ENCODE measurements at places on chromosomes 3 and 15.
A peak's percentile ranks its signal among the peaks of the same experiment; 100 is the strongest.

DNA sequence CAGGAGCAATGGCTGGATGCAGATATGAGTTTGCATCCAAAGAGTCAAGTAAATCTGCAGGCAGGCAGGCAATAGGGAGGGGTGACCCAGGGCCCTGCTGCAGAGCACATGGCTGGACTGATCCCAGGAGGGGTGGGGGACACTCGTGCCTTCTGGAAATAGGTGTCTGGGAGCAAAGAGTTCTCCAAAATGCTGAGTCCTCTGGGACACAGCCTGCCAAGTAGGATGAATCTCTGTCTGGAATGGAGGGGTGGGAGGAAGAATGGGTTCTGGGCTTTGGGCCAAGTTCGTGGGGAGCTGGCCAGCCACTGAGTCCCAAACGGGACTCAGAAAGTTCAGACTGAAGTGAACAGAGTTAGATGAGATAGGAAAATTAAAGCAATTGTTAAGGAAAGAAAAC is 214.5 kb downstream of the MTHFS start:
- DNase-seq: no peak

DNA sequence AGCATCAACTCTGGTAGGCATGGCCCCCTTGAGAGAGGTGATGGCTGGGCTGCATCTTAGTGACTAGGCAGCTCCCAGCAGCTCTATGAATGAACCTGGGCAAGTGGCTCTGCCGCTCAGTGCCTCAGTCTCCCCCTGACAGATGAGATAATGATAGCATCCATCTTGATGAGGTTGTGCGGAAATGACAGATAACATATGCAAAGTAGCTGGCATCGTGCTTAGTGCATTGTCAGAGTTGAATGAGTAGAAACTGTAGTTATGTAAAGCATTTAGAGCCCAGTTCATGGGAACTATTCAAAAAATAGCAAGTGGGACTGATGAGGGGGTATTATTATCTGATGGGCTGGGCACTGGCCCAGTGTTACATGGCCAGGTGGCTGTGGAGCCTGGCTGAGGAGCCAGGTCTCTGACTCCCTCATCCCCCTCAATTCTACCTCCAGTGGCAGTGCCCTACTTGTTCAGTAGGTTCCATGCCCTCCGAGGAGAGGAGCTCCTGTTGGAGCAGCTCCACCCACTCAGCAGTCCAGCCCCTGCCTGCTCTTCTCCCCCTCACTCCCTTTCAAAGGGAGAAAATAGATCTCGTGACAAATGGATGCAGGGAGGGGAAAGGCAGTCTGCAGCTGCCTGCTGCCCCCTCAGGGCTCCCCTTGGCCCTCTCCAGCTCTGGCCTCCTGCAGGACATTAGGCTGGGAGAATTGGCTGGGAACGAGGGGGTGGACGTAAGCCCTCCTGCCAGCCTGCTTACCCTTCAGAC is 6.6 kb downstream of the PRKCD start:
- DNase-seq: no peak

- DNase-seq: peak; percentile 83
These were observed at the start of gene FAM98B for GRCh38 chr15:38453971-38454695. FAM98B (plus strand) TSS chr15:38454127; CDS start chr15:38454162, 35 bp downstream.

DNA sequence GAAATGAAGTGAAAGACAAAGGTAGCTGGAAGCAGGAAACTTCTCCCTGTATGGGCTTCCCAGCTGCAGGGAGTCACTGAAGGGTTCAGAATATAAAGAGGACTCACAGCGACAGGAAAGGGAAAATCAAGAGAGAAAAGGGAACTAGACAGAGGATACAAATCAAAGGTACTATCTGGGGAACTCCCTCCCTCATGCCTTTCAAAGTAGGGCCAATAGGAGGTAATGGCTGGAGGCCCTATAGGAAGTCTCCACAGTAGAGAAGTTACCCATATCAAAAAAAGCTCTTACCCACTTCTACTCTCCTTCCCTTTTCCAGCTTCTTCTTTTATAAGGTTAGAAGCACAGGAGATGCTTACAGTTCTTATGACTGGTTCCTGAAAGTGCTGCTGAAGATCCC is 43.5 kb downstream of the FMN1 start:
- no peak for DNase-seq

- no peak for DNase-seq
These were observed 6.5 kb upstream of the TNK2 start for GRCh38 chr3:195914648-195915473.

- DNase-seq: no peak
These were observed 53.7 kb downstream of the GALK2 start for GRCh38 chr15:49223536-49224274.

DNA sequence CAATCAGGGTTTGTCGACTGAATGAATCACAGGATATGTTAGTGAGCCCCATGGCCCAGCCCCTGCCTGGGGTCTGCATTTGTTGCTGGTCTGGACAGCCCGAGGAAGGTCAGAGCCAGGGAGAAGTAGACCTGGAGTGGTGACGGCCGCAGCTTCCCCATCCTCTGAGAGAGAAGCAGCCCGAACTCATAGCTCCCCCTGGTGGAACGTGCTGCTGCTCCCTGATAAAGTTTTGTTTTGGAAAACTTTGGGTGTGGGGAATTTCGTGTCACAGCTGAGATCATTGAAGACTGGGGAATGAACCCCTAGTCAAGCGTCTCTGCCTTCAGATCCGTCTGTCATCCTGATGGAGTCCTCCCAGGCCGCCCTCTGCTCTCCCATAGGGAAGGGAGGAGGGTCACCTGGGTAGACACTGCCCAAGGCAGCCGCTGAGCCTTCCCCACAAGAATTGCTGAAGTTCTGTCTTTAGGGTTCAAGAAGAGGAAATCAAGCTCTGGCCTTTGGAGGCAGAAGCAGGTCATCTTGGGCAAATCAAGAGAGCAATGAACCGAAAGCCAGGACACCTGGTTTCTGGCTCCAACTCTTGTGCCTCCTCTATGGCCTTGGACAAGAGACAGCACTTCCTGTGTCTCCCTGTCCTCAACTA is 60.5 kb downstream of the GLDN start:
- no peak for DNase-seq

DNA sequence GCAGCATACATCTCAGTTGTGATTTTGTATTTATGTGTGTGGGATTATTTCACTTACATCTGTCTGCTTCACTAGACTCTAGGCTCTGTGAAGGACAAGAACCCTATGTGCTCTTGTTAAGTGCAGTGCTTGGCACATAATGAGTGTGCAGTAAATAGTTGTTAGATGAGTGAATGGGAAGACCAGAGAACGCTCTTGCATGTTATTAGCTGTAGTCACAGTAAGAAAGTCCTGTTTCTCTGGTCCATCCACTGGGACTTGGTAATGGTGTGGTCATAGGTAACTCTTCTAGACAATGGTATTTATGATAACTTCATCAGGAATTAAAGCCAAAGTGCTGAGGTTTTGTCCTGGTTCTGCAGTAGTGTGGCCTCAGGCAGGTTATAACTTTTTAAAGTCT is 1.4 kb upstream of the AQP9 start:
- no peak for DNase-seq

DNA sequence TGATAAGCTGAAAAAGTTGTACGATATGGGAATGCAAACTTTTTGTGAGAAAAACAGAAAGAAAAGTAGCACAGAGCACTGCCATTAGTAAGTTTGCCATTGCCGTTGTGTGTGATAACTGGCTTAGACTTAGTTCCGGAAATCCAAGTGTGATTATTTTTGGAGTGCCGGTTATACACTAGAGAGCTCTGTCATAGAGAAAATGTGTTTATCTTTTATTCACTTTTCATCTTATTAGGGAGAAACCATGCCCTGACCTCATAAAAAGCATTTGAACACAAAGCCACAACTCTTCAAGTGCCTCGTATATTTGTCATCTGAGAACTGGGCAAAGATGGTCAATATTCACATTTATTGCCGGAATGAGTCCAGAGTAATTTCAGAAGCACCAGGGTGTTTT is 36.1 kb downstream of the CTDSPL start:
- no peak for DNase-seq

DNA sequence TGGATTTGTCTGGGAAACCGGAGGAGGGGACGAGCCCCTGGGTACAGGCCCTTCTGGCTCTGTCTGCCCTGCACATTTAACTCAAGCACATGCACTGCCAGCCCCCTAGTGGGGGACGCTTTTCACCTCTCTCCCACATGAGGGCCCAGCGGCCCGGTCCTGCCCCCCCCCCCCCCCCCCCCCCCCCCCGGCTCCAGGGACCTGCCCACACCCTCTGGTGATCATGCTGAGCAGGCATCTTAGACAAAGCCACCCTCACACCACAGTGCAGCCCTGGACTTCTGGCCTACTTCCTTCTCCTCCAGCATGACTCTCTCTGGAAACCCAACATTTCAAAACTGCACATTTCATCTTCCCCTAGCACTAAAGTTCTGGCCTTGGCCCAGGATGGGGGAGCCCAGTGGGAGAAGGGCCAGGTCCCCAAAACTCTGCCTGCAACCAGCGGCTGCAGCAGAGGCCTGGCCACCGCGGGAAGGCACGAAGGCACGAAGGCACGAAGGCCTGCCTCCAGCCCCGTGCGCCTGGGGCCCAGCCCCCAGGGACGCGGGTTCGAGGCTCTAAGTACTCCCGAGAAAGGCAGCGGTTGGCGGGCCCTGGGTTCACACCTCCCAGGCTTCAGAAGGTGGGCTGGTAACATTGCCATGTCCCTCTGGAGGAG is 14.1 kb downstream of the KLF15 start:
- no peak for DNase-seq

DNA sequence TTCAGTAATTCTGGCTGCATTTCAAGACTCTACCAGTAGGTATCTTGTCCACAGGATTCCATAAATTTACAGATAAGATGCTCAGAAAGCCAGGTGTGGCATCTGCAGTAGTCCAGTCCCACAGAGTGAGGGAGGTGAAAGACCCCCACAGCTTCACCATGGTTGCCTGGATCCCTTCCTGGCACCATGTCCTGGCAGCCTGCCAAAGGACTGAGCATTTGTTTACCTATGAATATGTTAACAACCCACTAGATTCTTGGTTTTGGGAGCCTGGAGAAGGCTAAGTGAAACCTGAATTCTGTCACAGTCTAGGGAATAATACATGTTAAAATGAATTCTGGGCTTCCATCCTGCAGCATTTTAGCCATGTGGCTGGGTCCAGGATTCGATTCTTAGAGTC is 14.9 kb downstream of the CHST2 start:
- DNase-seq: peak; percentile 28

DNA sequence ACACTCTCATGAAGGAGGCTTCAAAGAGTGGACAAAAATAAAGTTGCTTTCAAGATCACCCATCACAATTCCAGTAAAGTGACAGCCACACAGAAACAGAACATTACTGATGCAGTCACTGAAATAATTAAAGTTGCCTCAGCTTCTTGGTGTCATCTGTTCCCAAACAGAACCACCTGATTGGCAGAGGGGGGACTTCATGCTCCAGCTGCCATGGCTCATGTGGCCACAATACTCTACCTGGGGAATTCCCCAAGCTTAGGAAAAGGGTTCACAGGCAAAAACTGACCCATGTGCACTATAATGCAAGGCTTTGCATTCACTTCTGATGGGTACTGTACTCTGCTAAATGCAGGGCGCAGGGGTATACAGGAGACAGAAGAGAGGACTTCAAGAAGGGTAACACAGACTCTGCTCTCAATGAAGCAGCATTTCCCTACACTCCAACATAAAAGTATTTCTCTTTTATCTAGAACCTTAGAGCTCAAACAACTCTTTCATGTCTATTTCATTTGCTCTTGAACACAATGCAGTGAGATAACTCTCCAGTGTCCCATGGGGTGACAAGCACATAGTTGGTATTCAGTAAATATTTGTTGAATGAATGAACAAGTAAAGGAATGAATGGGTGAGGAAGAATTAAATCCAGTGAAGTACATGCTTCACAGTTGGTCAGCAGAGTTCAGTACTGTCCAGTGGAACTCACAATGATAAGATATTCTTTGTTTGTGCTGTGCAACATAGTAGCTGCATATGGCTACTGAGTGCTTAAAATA is 8.6 kb upstream of the CTNNB1 start:
- no peak for DNase-seq

- no peak for DNase-seq
These were observed 424.6 kb upstream of the SEMA6D start for GRCh38 chr15:47292638-47293190.

DNA sequence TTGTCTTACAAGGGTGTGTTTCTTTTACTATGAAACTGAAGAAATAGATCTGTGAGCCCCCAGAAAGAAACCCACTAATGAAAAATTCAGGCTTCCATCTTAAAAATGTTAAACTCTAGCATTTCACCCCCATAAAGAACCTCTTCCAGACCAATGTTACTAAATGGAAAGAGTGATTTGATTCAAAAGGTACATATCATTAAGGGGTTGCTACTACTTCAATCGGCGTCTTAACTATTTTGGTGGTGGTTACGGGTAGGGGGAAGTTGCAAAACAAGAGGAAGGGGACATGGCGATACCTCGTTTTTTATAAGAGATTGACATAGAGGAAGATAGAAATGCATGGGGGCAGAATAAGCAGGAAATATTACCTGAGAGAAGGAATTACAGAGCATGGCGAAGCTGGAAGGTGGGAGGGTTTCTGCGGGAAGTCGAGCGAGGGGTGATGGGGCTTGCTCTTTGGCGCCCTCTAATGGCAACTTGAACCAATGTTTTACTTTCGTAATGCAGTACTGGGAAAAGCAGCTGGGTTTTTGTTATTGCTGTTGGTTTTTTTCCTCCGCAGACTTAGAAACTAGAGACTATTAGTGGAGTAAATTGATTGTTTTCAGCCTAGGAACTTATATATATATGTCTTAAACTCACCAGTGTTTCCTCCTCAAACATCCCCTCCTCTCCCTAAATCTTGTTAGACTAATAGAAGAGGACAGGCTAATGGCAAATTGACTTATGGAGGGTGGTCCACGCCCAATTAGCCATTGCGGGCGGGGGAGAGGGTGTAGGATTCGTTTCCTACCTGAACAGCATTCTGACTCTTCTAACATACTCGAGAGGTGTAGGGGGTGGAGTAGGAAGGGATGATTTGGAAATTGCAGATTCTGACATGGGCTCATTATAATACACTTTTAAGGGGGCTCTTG is 11.3 kb upstream of the SOX2 start:
- DNase-seq: peak; percentile 92

DNA sequence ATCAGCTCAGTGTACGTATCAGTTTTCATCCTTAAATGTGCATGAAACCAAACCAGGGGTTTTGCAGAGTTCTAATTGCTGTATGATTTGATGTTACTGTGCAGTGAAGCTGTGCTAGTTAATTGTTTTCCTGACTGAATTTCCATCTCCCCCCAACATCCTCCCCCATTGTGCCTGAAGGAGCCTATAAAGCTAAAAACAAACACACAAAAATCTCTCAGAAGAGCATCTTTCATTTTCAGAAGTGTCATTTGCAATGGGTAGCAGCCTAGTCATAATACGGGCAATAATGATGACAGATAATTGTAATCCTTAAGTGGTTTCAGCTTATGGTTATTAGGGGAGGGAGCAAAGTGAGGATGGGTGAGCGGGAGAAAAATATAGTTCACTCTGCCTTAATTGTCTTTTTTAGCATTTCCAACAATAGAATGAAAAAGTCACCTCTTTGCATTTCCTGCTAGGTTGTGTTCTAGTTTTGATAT is 207.9 kb upstream of the TBL1XR1 start:
- DNase-seq: no peak

DNA sequence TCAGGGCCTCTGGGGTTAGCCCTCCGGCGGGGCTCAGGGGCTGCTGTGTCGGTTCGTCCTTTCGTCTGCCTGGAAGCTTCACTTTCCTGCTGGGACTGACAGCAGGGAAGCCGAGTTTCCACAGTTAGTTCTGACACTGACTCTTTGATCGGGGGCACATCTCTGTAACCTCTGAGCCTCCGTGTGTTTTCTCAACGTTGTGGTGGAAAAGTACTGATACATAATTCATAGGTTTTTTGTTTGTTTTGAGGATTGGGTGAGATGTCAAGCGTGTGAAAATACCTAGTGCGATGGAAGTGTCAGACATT is 481 bp downstream of the AP4E1 start:
- DNase-seq: no peak

All from NCI-H774 (cell line).